GM06990 (cell line): ENCODE measurements at places on chromosomes 12 and 14.

DNA sequence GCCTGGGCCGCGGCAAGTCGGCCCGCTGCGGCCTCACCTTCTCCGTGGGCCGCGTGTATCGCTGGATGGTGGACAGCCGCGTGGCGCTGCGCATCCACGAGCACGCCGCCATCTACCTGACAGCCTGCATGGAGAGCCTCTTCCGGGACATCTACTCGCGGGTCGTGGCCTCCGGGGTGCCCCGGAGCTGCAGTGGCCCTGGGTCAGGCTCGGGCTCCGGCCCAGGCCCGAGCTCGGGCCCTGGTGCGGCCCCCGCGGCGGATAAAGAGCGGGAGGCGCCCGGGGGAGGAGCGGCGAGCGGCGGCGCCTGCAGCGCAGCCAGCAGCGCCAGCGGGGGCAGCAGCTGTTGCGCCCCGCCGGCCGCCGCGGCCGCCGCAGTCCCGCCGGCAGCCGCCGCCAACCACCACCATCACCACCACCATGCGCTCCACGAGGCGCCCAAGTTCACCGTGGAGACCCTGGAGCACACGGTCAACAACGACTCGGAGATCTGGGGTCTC lies 226.2 kb upstream of the CRY1 start:
- DNase-seq = no peak

DNA sequence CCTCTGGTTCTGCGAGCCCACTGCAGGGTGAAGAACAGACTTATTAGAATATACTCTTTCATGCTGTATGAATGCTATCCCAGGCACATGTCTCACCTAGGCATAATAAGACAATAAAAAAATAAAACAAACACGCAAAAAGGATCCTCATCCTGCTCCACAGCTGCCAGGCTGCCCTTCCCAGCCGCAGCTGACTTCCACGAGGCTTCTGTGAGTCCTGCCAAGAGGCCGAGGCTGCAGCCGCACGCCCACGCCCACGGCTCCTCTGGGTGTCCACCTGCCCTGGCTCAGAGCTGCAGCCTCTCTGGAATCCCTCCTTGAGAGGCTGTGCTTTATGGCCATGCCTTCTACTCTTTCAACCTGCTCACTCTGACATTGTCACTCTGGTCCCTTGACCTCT lies 6.9 kb downstream of the SMIM41 start:
- DNase-seq = no peak

DNA sequence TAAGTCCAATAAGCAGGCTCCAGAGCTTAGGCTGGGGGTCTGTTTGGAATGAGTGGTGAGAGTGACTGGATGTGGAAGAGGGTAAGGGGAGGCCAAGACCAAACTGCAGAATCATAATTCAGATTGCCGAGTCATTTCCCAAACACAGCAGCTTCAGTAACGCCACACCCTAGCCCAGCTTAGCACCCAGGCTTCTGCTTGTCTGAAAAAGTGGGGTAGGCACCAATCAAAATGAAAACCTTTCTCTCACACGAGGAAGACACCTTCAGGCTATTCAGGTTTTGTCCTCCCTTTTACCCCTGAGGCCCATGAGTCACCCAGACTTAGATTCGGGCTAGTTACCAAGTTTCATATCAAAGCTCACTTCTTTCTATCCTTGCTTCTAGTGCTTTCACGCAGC lies 306.1 kb downstream of the DAD1 start:
- no peak for DNase-seq

- no peak for DNase-seq
Measured at GRCh38 chr12:82688035-82688501, 1.4 kb downstream of the TMTC2 start.

- no peak for DNase-seq
Measured at GRCh38 chr12:26101350-26101734, 23.5 kb downstream of the BHLHE41 start.

GRCh38 chr14:101137234-101137633 lies 233.7 kb upstream of the RTL1 start:
- no peak for DNase-seq

- DNase-seq = no peak
Measured at GRCh38 chr12:113058553-113058952, 2.0 kb downstream of the DTX1 start.

DNA sequence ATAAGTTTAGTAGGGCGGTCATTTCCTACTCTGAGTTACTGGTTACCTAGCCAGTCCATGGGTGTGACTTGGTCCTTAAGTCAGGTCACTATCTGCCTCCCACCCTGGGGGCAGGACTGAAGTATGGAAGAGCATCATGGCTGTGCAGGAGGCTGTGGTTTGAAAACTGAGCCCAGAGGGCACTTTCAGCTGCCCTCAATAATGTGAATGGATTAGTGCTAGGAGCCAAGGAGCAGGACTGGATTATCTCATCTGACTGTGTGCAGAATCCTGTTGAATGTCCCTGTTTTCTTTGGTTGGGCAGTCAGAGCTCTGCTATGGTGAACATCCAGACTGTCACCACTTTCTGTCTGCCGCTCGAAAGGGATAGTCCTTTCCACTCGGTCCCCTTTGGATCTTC lies 1.6 kb downstream of the ATXN7L3B start:
- no peak for DNase-seq

DNA sequence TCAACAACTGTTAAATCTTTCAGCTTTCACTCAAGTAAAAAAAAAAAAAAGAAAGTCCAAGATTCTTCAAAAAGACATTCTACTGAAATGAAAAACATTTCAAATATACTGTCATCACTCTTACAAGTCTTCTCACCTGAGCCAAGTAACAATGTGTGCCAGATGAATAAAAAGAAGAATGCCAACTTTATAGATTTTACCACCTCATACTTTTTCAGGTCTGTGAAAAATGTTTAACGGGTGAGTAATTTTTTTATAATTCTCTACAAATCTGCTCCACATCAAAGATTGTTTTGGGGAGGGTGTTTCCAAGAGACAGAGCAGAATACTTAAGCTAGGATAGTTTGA lies 181.0 kb upstream of the BMP4 start:
- no peak for DNase-seq

DNA sequence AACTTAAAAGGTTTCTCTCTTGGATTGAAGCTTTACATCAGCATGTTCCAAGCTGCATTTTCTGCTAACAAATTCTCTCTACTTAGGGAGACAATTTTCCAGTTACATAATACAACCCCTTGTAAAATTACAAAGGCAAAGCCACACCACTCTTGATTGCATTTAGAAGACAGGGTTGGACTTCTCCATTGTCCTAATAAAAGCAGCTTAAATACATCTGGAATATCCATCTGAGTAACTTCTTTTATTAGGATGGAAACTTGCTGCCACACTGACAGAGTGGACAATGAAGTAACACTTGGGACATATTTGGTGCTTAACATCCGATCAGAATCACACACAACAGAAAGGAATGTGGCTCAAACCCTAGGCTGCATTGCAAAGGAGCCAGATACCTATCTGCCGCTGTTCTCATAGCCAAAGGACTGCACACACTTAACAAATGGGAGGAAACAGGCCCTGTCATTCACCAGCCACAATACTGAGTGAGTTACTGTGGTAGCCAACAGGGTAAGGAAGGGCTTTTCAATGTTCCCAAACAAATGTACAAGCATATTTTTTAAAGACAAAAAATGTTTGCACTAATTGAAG lies 157.2 kb downstream of the PAX9 start:
- no peak for DNase-seq

DNA sequence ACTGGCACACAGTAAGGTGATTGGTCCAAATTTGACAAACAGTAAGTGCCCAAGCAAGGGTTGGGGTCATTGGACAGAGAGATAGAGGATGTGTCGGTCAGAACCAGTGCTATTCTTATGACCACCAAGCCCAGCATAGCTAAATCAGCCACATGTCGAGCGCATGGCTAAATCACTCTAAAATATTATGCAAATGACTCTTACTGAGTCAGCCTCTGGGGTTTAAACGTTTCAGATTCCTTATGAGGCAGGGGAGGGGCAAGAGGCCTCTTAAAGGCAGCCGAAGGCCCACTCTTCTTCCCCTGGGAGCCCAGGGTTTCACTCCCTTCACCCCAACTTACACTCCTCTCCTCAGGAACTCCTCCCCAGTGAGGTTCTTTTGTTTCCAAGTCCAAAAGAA lies 603 bp upstream of the ENDOU start:
- DNase-seq = no peak

DNA sequence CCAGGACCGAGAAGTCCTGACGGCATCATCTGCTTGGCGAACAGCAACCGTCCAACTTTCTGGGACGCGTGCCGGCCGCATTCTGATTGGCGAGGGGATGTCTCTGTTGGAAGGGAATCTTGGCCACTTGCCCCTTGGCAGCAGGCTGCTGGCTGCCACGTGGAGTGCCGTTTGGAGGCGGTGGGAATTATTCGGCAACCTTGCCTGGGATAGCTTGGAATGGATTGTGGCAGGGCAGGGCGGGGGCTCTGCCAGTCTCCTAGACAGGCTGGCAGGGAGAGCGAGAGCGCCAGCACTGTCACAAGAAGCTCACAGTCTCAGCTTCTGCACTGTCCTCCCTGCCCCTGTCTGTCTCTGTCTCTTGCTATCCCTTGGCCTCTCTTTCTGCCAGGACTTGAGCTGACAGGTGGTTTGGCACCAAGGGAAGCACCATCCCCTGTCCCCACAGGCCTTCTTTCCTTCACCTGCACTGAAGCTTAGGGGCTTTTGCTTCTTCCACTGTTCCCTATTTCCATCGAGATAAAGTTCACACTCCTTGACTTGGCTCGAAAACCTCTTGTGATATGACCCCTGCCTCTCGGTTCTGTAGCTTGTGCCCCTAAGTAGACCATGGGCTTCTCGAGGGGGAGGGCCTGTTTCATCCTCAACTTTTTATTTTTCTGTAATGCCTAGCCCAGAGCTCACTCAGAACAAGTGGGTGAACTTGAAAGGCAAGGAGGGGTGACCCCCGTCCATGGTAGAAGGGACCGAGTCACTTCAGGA lies 201.9 kb downstream of the PHETA1 start:
- no peak for DNase-seq

GRCh38 chr14:54343272-54344121 lies 53.3 kb upstream of the CDKN3 start:
- no peak for DNase-seq

DNA sequence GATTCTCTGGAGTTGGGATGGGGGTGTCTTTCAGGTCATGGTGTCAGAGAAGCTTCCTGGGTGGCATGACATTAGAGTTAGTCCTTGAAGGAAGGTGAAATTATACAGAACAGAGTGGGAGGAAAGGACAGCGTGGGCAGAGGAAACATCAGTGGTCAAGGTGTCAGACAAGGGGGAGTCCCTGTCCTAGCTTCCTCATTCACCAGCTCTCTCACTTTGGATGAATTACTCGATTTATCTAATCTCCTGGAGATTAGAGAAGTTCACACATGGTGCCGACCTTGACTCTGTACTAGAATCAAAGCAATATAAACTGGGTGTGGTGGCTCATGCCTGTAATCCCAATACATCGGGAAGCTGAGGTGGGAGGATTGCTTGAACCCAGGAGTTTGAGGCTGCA lies 492.9 kb downstream of the VRK1 start:
- no peak for DNase-seq

- no peak for DNase-seq
Measured at GRCh38 chr14:29111554-29111953, 345.0 kb downstream of the FOXG1 start.

DNA sequence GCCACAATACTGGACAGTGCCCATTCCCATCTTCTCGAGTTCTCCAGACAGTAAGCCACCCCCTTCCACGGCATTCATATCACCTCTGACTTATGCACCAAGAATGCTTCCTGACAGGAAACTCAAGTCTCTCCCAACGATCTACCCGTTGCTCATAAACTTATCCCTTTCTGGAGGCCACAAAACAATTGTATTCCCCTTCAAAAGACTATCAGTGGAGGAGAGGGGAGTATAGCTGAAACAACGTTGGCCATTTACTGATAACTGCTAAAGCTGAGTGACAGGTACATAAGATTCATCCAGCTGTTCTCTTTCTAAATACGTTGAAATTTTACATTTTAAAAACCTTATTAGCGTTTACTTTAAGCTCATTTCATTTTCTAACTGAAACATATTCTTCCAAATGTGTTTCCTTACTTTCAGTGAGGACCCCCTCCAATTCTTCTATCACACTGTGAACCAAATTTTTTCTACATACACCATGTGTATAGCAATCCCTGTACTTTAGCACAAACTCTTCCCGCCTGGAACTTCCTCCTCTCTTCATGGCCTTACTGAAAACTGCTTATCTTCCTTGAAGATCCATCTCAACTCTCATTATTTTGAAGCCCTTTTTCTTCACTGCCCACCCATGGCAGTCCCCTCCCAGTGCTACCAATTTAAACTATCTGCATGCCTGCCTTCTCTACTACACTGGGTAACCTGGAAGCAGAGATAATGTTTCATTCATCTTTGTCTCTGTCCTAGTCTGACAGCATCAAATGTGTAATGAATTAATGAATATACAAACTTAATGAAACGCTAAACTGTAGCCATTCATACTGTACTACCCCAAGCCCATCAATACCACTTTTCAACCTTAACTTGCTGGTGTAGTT lies 28.8 kb downstream of the ATXN2 start:
- DNase-seq = no peak

DNA sequence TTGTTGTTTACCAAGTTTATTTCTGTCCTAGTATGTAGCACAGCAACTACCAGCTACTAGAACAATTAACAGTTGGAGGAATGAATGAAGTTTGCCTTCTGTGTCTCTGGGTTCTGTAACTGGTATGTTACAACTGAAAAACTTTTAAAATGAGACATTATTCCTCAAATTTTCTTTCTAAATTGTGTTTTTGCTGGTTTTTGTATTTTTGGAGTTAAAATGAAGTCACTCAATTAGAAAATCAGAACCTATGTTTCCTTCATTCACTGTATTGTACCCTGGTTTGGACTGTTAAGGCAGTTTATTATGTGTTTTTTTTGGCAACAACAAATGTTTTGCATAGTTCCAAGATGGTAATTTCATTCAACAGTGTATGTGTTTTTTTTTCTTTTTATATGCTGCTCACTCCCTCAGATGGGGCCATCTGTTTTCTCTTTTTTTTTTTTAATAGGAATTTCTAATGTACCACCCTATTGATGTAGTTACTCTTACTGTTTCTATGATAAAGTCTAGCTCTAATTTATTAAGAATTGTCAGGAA lies 30.2 kb upstream of the EVL start:
- no peak for DNase-seq

DNA sequence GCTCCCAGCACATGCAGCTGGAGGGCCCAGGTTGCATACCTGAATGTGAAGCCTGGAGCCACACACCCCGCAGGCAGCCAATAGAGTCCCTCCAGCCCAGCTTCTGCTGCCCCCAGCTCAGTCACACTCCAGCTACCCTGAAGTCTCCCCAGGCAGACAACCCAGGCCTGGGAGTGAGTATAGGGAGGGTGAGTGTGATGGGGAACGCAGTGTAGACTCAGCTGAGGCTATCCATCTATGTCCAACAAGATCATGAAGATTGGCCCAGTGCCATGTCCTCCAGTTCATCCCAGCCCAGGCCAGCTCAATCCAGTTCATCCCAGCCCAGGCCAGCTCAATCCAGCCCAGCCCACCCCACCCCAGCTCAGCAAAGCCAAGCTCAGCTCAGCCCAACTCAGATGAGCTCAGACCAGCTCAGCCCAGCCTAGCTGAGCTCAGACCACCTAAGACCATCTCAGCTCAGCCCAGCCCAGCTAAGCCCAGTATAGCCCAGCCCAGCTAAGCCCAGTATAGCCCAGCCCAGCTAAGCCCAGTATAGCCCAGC lies 330.4 kb downstream of the TMEM121 start:
- DNase-seq = no peak

GRCh38 chr12:34598352-34598827 lies 576.1 kb downstream of the ALG10 start:
- DNase-seq = no peak
